Activated CD4-positive, alpha-beta T cell treated with anti-CD3 and anti-CD28 coated beads for 36 hours (primary cell): ENCODE measurements at places on chromosomes 2 and 18.

DNA sequence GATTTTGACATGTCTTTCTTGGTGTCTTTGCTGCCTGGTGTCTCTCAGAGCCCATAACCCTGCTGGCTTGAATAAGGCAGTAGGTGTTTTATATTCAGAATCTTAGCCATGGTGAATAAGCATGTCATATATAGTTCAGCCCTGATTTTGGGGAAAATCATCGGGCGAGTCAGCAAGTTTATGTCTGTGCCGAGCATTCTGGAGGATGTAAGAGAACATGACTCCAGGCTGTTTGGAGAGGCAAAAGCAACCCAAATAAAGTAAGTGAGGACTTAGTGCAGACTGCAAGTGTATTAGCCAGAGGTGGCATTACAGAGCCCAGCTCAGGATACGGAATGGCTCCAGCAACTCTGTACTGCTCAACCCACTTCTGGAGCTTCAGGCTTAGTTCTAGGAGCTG lies 50.3 kb downstream of the TCF7L1 start:
- no peak for DNase-seq

GRCh38 chr2:147469471-147469870 lies 375.4 kb upstream of the ACVR2A start:
- DNase-seq: no peak

- DNase-seq: no peak
Measured at GRCh38 chr2:12982149-12982584, 265.4 kb downstream of the TRIB2 start.

GRCh38 chr2:37917281-37918228 lies 7.5 kb upstream of the RMDN2 start:
- no peak for DNase-seq

DNA sequence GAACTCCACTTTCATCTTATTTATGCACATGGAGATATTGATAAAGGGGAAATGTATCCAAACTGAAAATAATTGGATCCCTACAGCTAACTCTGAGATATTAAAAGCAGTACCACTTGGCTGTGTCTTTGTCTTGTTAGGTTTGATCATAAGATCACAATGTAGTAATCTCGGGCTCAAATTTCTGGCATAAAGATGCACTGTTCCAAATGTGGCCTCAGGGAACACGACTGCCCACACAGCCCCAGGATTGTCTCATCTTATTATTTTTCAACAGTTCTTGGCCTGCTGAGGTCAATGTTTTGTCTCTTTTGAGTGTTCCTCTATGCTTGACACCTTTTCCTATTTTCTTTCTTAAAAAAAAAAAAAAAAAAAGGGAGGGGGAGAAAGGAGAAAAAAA lies 114.1 kb downstream of the GBX2 start:
- DNase-seq: no peak

DNA sequence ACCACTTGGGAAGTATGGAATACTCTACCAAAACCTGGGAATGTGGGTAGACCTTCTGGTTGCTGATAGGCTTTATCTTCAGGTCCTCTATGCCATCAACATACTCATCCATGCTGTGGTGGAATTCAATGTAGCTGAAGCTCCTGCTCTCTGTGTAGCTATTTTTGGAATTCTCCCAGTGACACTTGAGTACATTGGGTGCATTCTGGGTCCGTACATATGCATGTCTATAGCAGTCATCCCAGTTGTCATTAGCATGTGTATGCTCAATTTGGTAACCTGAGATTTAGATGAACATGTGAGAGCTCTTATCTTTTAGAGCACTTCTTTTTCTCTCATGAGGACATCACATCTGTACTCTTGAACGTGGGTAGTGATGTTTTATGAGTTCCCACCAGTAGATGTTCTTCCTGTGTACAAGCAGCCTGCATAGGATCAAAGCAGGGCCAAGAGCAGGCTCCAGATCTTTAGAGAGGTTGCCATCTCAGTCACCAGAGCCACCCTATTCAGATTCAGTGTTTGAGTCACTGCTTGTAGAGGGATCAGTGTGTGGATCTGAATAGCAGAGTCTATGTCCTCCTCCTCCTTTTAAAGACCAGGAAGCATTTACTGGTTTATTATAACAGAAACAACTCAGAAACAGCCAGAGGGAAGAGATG lies 65.9 kb downstream of the MGAT5 start:
- peak; percentile 39 for DNase-seq

GRCh38 chr2:20419752-20420151 lies 27.1 kb upstream of the RHOB start:
- no peak for DNase-seq

- DNase-seq: no peak
Measured at GRCh38 chr2:232516551-232516950, 3.6 kb upstream of the PRSS56 start.

DNA sequence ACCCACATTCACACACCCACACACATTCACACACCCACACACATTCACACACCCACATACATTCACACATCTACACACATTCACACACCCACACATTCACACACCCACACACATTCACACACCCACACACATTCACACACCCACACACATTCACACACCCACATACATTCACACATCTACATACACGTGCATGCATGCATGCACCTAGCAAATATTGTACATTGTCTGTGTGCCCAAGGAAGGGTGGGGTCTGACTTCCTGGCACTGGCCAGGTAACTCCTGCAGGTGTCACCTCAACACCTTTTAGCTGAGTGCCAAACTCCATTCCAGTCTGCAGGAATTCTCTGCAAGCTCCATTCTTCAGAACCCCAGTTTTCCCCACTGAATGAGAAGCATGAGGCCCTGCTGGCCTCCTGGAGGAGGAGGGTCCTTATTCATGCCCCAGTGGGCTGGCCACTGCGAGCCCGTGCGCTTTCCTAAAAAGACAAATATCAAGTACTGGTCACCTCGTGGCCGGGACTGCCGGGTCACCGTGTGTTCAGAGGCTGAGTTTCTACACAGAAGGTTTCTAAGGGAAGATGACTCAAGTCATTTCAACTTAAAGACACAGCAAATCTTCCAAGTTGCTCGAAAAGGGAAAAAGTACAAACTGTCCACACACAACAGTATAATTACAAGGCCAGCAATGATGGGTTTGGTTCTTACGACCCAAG lies 131.5 kb downstream of the HDAC4 start:
- DNase-seq: peak; percentile 11

- DNase-seq: no peak
Measured at GRCh38 chr2:161031511-161031910, 128.7 kb upstream of the TANK start.

DNA sequence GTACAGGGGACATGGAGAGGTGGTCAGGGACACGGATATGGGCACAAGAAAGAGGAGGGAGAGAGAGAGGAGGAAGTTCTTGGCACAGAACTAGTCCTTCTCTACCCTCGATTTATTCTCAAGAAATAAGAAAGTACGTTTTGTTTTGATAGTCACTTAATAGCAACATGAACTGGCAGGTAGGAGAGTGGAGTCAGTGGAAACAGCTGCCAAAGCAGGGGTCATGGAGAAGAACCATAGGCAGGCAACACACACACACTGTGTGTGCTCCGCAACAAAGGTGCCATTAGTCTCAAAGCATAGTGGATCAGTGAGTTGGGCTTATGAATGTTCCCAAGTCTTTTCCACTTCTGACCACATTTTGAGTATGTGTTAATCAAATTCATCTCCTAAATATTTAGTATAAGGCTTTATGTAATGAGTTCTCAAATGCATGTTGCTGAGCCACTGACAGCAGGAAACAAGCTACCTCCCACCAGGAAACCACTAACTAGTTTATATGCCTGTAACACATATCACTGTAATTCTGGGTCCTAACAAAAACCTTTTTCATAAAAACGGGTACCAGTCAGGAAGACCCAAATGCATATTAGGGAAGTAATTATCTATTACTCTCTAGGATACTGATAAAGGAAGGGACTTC lies 41.1 kb downstream of the IWS1 start:
- DNase-seq: no peak

DNA sequence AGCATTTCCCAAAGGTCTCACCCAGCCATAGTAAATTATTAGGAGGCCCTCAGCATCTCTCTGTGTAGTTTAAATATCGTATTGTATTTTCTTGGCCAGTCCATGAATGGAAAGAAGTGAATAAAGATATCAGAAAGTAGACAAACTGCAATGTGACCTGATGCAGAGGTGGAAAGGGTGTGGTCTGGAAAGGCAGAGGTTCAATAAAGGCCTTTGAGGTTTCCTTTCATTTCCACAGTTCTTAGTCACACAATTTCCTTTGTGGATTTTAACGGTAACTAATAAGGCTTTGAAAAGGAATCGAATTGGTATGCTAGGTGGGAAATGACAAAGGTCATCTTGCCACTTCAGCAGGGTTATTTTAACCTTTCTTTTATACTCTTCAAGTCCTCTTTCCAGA lies 20.1 kb upstream of the WIPF1 start:
- no peak for DNase-seq

DNA sequence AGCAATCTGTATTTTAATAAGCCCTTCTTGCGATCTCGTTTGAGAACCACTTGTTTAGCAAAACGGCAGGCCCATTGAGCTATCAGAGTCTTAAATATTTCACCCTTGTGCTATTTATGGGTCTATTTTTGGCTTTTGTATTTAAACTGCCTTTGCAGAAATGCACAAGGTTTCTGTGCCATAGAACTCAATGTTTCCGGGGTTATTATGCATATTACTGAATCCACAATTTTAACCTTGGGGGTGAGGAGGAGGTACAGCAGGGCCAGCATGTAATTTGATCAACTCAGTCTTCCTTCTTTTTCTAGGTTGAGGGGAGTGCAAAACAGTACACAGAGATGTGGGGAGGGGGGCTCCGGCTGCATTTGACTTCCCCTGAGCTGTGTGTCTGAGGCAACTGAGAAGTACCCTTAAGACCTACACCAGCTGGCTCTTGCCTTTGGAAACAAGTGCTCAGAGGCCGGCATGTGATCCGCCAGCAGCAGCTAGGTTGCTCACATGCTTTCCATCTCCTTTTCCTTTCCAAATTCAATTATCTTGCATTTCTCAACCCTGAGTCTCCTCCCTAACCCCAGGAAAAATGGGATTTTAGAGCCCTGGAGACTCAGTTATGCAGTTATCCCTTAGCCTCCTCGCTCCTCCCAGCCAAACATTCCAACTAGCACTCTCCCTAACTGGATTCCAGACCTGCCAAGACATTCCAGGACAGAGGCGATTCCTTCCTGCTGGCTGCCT lies 103.0 kb downstream of the HNRNPLL start:
- DNase-seq: no peak

DNA sequence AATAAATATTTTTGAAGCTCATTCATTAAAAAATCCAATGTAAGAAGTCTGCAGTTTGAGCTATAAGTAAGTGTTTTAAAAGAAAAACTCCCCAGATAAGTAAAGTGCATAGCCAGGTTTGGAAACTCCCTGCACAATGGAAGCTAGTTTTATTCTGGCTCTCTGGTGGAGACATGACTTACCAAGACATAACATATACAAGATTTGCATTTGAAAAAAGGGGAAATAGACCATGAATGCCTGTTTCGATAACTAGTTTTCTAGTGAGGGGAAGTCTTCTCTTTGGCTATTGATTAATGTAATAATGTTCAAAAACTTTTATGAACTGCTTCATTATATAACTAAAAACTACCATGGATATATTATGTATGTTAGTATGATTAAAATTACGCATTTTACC lies 435.2 kb downstream of the ARHGAP15 start:
- DNase-seq: no peak

DNA sequence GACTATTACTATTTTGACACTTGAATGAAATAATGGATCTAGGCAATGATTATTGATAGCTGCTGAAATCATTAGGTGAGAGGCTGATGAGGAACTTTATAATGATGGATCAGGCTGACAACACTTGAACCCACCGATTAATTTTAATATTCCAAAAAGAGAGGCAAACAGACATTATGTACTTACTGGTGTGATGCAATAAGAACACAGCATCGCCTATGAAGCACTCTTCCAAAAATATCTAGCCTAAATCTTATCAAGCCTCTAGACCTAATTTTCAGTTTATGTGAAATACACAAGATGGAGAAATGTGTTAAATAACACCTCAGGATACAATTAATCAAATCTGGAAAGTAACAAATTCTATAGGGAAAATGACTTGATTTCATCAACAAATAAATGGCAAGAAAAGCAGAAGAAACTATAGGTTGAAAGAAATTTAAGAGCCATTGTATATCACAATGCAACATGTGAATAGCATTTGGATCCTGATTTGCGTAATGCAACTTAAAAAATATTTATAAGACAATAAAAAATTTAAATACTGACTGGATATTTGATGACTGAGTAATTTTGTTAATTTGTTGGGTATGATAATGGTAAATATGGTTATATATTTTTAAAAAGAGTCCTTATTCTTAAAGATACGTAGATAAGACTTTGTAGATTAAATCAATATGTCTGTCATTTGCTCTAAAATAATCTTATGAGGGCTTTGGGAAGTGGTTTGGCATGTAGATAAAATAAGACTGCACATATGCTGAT lies 17.2 kb upstream of the SSB start:
- no peak for DNase-seq

GRCh38 chr2:238361877-238362276 lies 41.6 kb downstream of the TRAF3IP1 start:
- no peak for DNase-seq

DNA sequence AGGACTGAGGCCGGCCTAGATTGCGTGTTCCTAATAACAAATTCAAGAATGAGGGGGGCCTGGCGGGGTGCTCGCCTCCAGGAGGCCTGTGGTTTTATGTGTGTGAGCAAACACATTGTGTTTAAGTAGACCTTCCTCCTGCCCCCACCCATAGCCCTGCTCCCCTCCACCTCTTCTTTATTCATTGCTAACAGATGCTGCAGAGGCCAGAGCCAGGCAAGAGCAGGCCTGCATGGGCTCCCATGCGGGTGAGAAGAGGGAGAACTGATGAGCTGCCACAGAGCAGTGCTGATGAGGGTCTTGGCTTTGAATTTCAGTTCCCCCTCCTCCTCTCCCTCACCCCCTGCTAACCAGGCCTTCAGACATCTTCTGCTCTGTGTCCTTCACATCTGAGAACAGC lies 154.6 kb downstream of the OSR1 start:
- DNase-seq: no peak

- DNase-seq: no peak
Measured at GRCh38 chr2:179636100-179636980, 225.1 kb downstream of the ZNF385B start.
